ENCODE measurements at places on chromosomes 4 and X.

GRCh38 chr4:55069248-55069647 lies 56.1 kb downstream of the KDR start:
- no peak for DNase-seq

DNA sequence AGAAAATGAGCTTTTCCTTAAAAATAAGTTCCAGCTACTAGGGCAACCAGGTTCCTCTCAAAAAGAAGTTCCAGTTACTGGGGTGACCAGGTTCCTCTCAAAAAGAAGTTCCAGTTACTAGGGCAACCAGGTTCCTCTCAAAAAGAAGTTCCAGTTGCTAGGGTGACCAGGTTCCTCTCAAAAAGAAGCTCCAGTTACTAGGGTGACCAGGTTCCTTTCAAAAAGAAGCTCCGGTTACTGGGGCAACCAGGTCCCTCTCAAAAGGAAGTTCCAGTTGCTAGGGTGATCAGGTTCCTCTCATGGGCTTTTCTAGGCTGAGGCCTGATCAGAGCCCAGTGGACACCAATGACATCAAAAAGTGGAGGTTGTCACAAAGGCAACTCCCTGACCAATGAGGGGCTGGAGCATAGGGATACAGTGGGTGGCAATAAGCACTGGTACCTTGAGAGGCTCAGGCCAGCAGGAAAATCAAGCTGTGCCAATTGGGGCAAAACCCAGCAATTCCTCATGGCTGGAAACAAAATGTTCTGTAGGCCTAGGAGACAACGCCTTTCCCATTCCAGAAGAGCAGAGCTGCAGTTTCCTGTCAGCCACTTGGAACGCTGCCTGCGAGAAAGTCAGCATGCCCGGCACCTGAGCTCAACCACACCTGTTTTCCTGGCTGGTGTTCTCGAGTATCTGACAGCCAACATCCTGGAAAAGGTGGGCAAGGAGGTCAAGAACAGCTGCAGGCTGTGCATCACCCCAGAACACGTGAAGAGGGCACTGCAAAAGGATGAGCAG lies 12.3 kb upstream of the SYTL5 start:
- no peak for DNase-seq

DNA sequence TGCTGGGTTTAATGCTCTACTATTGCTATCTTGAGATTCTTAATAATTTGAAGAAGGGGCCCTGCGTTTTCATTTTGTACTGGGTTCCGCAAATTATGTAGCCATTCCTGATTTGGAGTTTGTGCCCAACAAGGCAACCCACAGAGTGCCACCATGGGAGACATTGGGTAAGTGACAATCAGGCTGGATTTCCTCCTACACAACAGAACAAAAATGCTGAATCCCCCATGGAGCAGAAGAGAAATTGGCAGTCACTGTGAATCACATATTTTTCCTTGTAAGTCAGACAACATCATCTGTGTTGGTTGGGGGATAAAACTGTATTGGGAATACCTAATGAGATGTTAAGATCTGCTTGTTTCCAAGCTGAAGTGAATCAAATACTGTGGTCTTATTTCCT lies 80.9 kb downstream of the CNGA2 start:
- DNase-seq, result no peak

- no peak for DNase-seq
Observed at GRCh38 chr4:101886826-101887225, 96.3 kb downstream of the BANK1 start.

DNA sequence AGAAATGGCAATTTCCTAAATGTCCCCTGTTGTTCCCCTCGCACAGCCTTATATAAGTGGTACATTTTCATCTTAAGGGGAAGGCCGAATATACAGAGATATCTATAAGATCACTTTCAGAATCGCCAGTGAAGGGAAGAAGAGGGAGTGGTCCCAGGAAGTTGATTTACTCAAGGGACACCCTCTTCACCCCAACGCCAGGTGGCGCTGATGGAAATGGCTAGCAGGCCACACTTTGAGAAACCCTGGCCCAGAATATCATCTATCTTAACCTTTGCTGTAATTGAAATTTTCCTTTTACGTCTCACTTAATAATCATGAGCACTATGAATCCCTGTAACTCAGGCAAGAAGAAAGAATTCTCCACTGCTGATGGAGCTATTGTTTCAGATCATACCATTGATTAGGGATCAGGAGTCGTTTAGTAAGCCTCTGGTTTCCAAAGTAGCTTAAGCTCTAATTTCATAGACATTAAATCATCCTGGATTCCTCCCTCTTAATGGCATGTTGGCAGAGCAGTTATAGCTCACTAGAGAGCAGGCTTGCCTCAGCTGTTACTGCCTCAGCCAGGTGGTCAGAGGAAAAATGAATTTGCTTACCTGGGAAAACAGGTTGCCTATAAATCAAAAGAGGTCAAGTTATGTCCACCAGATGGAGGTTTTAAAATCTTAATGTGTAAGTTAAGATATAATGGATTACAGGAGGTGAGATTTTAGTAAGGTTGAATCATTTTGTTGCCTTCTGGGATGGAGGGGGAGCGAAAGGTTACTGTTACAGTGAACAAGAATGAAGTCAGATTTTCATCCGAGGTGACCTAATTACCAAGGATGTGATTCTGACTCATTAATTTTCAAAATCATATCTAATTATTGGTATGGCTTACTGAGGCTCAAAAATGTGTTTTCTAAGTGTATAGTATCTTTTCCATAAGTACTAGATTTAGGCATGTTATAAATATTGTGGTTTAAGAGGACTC lies 941.2 kb upstream of the TENM3 start:
- peak; percentile 0 for DNase-seq

- no peak for DNase-seq
Observed at GRCh38 chr4:8279321-8280157, 10.0 kb downstream of the HTRA3 start.

DNA sequence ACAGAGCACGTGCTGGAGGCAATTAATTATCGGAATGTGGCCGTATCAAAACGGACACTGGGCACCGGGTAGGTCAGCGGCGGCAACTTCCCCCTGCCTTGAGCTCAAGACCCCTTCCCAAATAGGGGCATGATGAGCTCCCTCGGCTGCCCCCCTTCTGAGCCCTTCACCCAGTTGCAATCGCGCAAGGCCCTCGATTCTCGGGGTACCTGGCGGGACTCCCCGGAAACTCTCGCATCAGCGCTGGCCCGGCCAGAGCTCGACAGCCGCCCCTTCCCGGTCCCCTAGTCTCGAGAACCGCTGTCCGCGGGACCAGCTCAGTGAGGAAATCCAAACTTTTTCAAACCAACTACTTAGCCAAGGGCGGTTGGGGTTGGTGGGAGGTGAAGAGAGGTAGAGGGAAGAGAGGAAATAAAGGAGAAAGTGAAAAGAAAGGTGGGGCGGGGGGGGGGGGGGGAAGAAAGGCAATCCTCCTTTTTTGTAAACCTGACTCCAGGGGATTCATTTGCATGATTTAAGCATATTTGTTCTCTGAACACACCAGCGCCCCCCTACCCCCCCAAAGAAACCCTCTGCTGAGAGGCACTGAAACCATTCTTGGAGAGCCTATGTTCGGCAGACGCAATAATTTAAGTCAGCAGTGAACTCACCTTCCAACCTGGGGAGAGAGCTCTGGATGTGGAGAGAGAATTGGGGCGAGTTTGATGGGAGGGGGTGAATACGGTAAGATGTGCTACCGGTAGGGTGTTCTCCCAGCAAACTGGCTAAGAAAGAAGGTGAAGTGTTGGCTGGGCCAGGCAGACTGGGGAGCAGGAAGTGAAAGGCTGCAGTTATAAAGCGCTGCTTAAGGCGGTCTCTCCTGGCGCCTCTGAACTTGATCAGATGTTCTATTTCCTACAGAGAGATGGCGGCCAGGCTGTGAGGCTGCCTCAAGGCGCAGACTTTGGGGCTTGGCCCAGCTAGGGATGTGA lies 2.0 kb upstream of the ZIC3 start:
- DNase-seq, result no peak

- no peak for DNase-seq
Observed at GRCh38 chr4:22356987-22357596, 158.8 kb downstream of the ADGRA3 start.

DNA sequence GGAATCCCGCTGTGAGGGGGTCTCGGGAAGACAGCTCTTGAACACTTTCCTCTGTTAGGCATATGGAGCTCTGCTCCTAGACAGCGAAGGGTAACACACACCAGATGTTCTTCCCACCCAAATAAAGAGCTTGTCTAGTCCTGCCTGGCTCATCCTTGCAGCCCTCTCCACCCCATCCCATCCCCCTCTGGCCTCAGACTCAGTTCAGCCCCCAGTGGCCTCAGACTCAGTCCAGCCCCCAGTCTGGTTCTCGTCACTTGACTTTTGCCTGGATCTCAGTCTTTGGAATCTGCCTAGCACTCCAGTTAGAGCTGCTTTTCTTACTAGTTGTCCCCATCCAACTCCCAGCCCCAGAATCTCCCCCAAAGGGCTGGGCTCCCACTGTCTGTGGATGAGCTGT lies 14.9 kb downstream of the RAB33A start:
- DNase-seq, result no peak

- no peak for DNase-seq
Observed at GRCh38 chr4:167265231-167265630, 30.9 kb upstream of the SPOCK3 start.

DNA sequence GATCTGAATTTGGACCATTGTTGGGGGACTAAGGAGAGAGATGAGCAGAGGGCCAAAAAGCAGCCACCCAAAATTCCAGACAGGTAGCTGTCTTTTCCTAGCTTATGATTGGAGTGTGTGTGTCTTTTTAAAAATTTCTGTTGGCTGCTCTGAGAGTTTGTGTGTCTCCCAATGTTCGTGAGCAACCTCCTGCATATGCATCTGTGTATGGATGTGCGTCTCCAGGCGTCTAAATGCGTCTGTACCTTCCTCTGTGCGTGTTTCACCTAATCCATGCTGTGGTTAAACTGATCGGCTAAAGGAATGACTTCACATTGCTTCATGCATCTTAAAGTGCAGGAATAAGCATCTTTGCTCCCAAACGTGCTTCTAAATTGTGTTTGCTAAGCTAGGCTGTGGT lies 65.5 kb upstream of the LAS1L start:
- no peak for DNase-seq

DNA sequence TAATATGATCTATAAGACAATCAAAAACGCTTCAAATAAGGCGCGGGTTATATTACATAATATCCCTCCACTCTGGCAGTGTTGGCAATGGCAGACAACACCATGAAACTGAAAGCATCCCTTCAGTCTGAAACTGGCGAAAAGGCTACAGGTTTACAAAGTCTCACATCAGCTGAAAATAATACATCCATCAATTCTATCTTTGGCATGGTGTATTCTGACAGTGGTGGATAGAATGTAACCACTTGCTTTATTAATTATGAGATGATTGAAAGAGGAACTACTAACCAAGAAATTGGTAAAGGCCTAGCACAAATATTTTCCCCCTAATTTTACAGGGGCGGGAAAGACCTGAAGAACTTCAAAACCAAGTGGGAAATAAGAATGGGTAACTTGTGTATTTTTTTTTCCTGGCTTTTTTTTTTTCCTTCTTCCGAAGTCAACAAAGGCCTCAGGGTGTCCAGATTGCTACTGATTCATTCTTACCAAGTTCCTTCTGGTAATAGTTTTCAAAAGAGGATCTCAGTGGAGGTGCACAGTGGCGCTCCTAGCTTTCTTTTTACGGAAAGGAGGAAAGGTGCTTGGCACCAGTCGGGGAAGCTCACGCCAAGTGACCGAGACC lies 728 bp downstream of the UBA6 start:
- no peak for DNase-seq

- no peak for DNase-seq
Observed at GRCh38 chr4:96108146-96108545, 268.3 kb downstream of the PDHA2 start.

- no peak for DNase-seq
Observed at GRCh38 chr4:3523628-3524221, 8.5 kb downstream of the LRPAP1 start.

DNA sequence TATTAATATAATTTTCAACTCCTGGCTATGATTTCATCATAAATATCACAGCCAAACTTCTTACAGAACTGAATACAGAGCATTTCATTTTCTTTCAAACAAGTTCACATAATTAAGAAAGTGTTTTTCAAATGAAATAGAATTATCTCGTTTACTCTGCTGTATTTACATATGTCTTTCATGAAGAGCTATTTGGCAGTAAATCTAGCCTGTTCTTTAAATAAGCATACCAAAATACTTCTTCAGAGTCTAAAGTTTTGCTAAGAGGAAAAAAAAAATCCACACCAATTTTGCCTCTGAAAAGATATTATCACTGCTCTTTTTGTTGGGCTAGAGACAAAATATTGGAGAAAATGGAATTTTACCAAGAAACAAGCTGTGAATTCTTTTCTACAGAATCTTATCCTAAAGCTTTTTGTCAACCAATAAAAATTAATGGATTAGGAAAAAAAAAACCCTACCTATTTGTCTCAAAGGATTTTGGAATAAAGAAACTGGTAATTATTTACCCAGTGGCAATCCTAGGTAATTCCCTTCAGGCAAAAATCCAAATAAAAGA lies 287.9 kb upstream of the NR3C2 start:
- DNase-seq, result no peak

GRCh38 chr4:10117359-10118047 lies 904 bp upstream of the WDR1 start:
- DNase-seq, result peak; percentile 48

DNA sequence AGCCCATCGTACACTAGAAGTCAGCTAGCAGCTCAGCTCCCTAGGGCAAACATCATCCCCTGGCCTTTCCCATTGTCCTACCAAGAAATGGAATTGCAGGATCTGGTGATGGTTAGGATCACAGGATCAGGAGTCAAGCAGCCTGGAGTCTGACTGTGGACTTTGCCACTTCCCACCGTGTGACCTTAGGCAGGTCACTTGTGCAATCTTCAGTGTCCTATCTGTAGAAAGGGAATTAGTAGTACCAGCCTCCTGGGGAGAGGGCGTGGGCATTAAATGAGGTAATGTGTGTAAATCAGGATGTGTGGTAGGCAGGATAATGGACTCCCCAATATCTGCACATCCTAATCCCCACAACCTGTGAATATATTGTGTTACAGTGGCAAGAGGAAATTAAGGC lies 38.6 kb upstream of the APLN start:
- no peak for DNase-seq
